ENCODE measurements at places on chromosomes 1 and 21.

DNA sequence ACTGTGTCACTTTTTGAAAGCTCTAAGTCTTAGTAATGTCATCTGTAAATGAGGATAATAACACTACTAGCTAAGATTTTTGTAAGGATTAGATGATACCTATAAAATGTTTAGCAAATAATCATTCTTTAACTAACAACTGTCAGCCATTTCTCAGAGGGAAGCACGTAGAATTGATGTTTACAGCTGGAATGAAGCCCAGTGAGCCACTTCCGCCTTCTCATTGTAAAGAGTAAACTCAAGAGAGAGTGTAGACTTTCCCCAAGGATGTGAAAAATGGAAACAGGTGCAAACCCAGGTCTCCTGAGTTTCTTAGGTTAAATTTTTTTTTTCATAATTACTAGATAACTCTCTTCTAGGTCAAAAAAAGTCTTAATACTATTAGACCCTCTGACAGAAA is 4.9 kb downstream of the GREM2 start:
- DNase-seq: no peak

- no peak for DNase-seq
Observed at GRCh38 chr1:109538827-109539555, 681 bp upstream of the GPR61 start.

DNA sequence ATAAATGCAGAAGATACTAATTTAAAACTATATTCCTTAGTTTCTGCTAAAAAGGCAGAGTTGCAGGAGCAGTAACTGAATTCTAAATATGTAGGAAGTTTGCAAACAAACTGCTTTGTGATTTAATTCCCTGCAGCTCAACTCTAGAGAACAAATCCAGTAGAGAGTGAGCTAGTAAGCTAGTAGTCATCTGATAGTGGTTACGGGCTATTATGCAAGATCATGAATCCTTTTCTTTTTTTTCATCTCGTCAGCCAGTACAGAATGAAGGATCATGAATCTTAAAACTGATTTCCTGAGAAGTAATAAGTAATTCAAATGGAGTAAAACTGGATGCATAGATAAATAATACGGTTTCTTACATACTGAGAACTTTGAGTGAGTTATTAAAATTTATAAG is 3.3 kb downstream of the DPH5 start:
- DNase-seq: no peak

DNA sequence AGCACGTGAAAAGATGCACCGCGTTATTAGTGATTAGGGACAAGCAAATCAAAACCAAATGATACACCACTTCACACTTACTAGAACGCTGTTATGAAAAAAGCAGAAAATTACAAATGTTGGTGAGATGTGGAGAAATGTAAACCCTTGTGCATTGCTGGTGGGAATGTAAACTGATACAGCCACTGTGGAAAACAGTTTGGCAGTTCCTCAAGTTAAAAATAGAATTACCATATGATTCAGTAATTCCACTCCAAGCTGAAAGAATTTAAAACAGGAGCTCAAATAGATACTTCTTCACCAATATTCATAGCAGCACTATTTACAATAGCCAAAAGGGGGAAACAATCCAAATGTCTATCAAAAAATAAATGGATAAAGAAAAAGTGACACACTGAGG is 10.3 kb upstream of the EVI5 start:
- DNase-seq: no peak

GRCh38 chr1:192038567-192038966 is 119.7 kb upstream of the RGS18 start:
- no peak for DNase-seq

- DNase-seq: no peak
Observed at GRCh38 chr1:7424352-7424890, 346.7 kb upstream of the VAMP3 start.

GRCh38 chr1:226003502-226004170 is 4.5 kb upstream of the SDE2 start:
- DNase-seq: no peak

Measured in left hindlimb (tissue), 1 donor.